ENCODE measurements at places on chromosomes 12 and 14. TPM values are rescaled to one million over a fixed set of nuclear protein-coding genes. Genes with fewer than 3 reads are reported as not detected.

DNA sequence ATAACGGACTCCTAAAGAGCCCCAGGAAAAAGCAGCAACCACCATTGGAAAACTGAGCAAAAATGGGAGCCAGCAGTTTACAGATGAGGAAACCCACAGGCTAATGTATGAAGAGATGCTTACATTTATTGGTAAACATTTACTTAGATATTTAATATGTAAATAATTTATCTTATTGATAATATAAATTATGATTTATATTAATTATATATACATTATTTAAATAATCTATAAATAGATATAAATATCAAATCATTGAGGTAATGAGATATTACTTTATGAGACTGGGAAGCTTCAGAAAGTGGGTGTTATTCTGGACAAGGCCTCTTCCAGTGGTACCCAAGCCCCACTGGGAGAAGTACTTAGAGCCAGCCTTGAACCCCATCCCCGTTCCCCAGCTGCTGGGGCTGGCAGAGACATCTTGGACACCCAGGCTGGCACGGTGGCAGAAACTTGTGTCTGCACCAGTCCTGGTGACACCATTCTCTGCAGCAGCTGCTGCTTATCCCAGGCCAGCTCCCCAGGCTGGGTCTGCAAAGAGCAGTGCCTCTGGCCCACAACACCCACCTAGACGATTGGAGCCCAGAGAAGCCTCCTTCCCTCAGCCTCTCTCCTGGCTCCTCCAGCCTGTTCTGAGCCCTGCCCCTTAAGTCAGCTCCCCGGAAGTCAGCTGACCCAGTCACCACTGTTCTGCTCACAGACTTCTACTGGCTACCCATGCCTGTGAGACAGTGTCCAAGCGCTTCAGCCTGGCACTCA, 25.9 kb downstream of the ISCA2 start:
- peaks cover 16% of the 10 kb centered on the region for H3K36me3 ChIP-seq
- no peak overlapping the region for H3K27ac ChIP-seq
- no peaks in the 10 kb centered on the region for H3K27me3 ChIP-seq
- no peak for DNase-seq

GRCh38 chr14:100679707-100680438, 46.8 kb upstream of the DLK1 start:
- H3K27ac ChIP-seq: peak overlapping the region; percentile 63
- no peaks in the 10 kb centered on the region for H3K36me3 ChIP-seq
- DNase-seq: peak; percentile 86
- H3K4me1 ChIP-seq: peaks cover 46% of the 10 kb centered on the region
- no peaks in the 10 kb centered on the region for H3K27me3 ChIP-seq
- no peak overlapping the region for H3K4me3 ChIP-seq

GRCh38 chr14:52333823-52334657, 19.9 kb downstream of the PTGER2 start:
- no peak overlapping the region for H3K4me3 ChIP-seq
- DNase-seq: no peak
- no peaks in the 10 kb centered on the region for H3K36me3 ChIP-seq
- H3K27ac ChIP-seq: no peak overlapping the region

TMEM52B gene
- not detected for total RNA-seq

TAS2R20 gene
- 0.57 TPM for total RNA-seq

IAPP gene
- total RNA-seq: not detected

GALNT4 gene
- total RNA-seq: 6.9 TPM

Data from astrocyte (in vitro differentiated cells and primary cell).